Activated CD4-positive, CD25-positive, alpha-beta regulatory T cell treated with anti-CD3 and anti-CD28 coated beads, Interleukin-2, amount 50 U/mL, for 24 hours (primary cell): ENCODE measurements at places on chromosomes 16 and 17.

DNA sequence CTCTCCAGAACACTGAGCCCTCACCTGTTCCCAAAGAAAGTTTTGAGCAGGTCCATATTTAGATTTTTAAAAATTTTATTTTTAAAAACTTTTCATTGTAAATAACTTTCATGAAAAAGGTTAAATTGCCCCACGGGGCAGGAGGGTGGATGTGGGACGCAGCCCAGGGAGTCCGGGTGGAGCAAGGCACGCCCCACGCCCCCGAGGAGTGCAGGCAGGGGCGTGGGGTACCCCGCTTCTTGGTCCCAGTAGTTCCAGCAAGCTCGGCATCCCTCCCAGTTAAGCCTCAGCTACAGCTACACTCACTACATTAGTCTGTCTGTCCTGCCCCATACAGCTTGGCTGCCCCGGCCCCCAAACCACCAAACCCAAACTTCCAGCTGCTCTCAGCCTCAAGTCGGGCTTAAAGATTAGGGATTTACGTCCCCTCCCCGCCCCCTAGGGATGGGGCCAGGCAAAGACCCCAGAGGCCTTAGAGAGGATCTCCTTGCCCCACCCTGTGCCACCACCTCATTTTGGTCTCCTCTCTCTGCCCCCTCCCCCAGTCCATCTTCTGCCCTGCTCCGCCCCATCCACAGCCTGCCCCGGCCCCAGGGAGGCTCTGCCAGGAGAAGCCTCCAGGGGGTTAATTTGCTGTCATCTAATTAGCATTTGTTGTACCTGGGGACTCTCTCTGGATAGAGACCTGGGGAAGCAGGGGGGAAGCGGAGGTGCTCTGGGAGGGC is 4.6 kb downstream of the FOXJ1 start:
- ATAC-seq, result no peak

DNA sequence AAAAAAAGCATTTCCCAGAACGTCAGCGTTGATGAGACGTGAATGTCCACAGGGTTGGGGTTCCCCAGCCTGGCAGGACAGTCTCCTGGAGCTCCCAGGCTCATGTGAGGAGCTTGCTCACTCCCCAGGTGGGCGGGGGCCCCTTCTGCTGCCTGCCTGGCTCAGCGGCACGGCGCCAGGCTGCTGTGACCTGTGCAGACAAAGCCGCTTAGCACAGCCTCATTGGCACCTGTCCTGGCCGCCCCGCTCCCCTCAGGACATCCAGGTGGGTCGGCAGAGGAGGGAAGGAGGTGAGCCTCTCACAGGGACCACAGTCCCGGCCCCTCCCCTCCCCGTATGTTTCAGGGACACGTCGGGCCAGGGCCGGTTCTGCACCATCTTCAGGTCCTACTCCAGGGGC is 12.9 kb upstream of the WFIKKN1 start:
- ATAC-seq, result no peak

- no peak for ATAC-seq
Measured at GRCh38 chr16:22692034-22692433, 121.9 kb upstream of the HS3ST2 start.

DNA sequence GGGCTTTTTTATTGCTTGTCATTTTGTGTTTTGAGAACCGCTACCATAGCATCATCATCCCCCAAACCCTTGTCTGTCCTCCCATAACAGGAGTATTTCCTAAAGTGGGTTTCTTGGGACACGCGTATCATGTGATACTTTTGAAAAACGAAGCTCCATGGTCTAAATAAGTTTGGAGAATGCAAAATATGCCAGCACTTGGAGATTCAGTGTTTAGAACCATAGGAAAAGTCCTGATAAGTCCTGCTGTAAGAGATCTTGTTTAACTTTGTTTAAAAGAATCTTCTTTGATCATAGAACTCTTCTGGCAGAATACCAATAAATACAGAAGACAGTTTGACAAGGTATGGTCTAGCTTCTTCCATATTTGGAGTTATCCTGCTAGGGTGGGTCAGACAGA is 59.3 kb downstream of the NKD1 start:
- ATAC-seq, result no peak

GRCh38 chr16:85338638-85338982 is 226.3 kb upstream of the CIBAR2 start:
- no peak for ATAC-seq

GRCh38 chr16:22117609-22118008 is 25.3 kb downstream of the VWA3A start:
- ATAC-seq, result no peak

GRCh38 chr16:61371388-61371787 is 664.9 kb downstream of the CDH8 start:
- ATAC-seq, result no peak
